ENCODE measurements at places on chromosomes 3 and 15.
A peak's percentile ranks its signal among the peaks of the same experiment; 100 is the strongest.

DNA sequence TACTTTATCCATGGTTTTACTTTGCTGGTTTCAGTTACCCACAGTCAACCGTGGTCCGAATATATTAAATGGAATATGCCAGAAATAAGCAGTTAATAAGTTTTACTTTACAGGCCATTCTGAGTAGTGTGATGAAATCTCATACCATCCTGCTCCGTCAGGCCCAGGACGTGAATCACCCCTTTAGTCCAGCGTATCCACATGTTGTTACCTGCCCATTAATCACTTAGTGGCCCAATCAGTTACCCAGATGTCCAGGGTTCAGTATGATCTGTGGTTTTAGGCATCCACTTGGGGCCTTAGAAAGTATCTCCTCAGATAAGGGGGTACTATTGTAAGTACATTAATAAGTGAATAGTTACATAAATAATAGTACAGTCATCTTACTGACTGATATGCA is 88.0 kb downstream of the TTBK2 start:
- no peak for DNase-seq

- DNase-seq, result no peak
These were observed 30.1 kb upstream of the TFRC start for GRCh38 chr3:196111939-196112386.

GRCh38 chr15:42315521-42315920 is 42.3 kb upstream of the TMEM87A start:
- no peak for DNase-seq

- no peak for DNase-seq
These were observed 102.8 kb downstream of the RFTN1 start for GRCh38 chr3:16410659-16411058.

GRCh38 chr15:73757571-73757970 is 4.4 kb upstream of the INSYN1 start:
- no peak for DNase-seq

- DNase-seq, result no peak
These were observed 83.7 kb downstream of the PLXNA1 start for GRCh38 chr3:127066635-127067034.

GRCh38 chr15:42215913-42216829 is 8.1 kb upstream of the VPS39 start:
- no peak for DNase-seq

- no peak for DNase-seq
These were observed 115.2 kb upstream of the PDZRN3 start for GRCh38 chr3:73739791-73740453.

- DNase-seq, result no peak
These were observed 30.1 kb upstream of the TIMP4 start for GRCh38 chr3:12188681-12189287.

DNA sequence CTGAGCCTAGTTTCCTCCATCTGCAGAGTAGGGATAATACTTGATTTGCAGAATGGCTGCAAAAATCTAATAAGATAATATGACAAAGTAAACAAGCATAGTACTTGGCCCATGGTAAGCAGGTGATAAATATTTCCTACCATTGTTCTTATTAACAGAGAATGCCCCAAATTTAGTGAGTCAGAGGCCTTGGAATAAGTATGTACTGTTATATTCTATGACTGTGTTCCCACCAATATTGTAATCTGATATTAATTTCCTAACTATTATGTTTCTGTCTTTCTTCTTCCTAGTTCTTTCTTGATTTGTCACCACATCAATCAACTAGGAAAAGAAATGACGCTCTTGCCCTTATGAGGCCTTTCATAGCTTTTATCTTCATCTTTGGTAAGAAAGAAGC is 178.4 kb upstream of the SLC2A2 start:
- no peak for DNase-seq

GRCh38 chr15:69305933-69306568 is 7.3 kb downstream of the PAQR5 start:
- DNase-seq, result no peak

DNA sequence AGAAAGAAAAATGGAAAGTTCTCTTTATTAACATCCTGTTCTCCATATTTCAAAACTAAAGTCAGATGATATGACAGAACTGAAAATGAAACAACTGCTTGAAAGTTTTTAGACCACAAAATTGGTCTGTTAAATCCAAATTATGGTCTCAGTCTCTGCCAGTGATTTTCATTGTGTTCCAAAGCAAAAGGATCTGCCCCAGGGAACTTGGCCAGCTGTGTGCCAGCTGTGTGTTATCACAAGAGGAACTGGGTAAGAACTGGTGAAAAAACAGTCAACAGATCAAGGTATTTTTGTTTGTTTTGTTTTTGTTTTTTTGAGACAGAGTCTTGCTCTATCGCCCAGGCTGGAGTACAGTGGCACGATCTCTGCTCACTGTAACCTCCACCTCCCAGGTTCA is 323.3 kb downstream of the CTNNB1 start:
- no peak for DNase-seq

GRCh38 chr3:16601537-16602005 is 3.7 kb downstream of the DAZL start:
- no peak for DNase-seq

DNA sequence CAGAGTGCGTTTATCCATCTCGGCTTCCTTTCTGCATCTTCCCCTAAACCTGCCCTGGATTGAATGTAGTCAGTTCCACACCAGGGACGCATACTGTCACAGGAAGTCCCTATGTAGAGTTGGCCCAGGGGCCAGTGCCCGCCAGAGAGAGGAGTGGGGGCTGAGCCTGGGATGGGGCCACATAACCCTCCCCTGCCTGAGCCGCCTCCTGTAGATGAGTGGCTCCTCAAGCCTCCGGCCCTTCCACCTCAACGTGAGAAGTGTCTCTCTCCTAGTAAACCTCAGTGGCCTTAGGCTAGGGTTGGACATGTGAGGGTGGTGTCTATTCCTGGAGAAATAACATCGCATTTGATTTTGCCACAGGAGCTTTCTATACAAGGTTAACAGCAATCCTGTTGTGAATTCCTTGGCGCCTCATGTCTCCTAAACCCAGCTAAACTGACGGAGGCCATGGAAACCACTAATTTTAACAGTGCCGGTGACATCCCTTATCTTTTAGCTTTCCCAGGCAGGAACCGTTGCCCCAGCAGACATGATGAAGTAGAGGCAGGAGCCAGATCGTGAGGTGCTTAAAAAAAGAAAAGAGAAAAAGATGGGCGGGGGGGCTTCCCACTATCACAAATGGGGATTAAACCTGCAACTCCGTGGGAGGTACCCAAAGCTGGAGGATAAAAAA is 171.1 kb downstream of the CHDH start:
- DNase-seq, result no peak

DNA sequence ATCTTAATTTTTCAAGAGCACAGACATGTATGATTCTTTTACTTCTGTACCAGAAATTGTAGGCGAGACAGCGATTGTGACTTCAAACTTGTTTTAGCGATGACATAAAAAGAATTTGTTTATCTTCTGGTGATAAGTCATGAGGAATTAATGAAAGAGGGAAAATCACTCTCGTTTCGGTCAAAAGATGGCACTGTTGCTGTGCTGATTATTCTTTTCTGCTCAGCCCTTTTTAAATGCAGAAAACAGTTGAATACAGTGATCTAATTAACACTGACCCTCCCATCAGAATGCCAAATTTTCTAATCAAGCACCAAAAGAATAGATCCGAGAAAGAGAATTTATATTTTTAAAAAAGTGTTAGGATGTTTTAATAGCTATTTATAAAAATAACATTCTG is 52.6 kb downstream of the NSUN3 start:
- DNase-seq, result no peak

DNA sequence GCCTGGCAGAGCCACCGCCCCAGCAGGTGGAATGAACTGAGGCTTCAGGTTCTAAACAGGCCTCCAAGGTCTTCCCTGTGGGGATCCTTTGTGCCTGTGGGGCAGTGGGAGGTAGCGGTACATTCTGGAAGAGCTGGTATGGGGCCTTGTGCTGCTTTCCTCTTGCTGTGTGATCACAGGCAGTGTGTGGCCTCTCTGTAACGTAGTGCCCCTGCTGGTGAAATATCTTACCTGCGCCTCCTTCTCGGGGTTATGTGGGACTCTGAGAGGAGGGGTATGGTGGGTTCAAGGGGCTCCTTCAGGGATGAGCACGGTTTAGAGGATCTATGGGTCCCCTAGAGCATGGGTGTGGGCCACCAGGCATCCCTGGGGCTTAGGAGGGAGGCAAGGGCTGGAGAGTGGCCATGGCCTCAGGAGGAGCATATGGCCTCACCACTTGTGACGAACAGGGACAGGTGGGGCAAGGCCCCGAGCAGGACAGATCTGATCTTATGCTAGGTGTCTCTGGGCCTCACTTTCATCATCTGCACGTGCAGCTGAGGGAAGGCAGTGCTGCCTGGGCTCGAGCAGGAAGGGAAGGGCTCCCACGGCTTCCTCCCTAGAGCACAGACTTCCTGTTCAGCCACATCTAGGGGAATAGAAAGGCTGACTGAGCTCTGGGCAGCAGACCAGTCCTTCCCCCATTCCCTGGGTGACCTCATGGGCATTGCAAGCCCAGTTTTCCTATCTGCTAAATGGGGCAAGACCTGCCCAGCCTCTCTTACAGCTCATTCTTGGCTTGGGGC is 1.9 kb upstream of the ALS2CL start:
- DNase-seq, result no peak

GRCh38 chr3:54518011-54518675 is 395.8 kb downstream of the CACNA2D3 start:
- DNase-seq, result no peak

- no peak for DNase-seq
These were observed 31.2 kb downstream of the RAB11A start for GRCh38 chr15:65900488-65900887.

- DNase-seq, result no peak
These were observed 60.3 kb downstream of the B3GNT5 start for GRCh38 chr3:183313351-183313750.

GRCh38 chr3:151446002-151446340 is 14.9 kb downstream of the IGSF10 start:
- no peak for DNase-seq

DNA sequence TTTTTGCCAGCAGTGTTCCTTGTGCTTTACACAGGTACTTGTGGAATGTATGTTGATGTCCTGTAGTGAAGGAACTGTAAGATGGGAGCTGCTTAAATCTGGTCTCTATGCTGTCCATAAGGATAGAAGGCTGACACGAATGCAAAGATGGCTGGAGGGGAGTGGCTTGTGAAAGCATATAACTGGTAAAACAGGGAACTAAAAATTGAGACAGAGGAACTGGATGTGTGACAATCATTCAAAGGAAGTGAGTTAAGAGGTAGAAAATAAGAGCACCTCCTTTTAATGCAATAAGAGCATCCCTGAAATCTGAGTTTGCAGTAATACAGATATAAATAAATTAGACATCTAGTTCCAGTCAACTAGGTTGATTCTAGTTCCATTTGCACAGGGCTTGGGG is 35.2 kb downstream of the RNF13 start:
- no peak for DNase-seq

GRCh38 chr15:61119556-61119955 is 109.5 kb downstream of the RORA start:
- DNase-seq, result peak; percentile 7

DNA sequence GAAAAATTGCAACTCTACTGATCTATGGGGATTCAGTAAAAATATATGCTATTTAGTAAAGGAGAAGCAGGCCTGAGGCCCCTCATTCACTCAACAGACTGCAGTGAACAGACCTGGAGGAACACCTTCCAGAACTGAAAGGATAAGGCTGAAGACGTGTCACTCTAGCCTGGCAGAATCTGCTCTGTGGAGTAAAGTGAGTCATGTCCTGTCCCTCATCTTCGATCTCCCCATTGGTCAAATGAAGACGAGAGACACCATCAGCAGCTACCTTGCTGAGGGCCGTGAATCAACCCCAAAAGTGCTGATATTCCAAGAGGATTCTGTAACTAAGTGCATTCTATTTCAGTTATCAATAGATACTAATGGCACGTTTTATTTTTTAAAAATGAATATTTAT is 359.7 kb downstream of the FGF12 start:
- no peak for DNase-seq

DNA sequence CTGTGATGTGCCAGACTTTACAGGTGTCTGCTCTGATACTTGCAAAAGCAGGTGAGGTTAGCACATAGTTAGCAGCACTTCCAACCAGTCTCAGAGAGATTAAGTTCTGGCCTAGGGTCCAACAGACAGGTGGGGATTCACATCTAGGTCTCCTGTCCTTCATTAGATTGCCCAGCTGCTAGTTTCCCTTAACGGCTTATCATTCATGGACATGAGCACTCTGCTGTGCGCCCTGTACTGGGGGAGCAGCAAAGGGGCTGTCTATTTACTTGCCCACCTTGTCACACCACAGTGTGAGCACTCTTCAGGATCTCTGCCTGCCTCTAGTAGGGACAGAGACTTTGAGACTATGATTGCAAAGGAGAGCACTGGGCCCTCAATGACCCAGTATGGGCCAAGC is 8.7 kb downstream of the SPSB4 start:
- DNase-seq, result no peak

DNA sequence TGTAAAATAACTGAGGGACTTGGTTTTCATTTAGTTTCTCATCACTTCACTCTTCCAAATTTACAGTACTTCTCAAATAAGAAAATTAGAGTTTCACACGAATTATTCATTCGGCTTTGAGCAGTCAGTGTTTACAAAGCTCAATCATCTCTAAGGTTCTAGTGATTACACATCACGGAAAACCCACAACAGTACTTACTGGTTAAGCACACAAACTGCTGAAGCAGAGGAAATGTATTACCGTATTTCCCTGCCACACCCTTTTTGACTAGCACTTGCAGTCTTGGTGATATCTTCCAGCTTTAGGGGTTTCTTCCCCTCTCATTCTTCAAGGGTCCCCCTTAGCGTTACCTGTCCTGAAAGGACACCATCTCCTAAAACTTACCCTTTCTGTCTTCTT is 164.8 kb upstream of the CDIN1 start:
- DNase-seq, result no peak

DNA sequence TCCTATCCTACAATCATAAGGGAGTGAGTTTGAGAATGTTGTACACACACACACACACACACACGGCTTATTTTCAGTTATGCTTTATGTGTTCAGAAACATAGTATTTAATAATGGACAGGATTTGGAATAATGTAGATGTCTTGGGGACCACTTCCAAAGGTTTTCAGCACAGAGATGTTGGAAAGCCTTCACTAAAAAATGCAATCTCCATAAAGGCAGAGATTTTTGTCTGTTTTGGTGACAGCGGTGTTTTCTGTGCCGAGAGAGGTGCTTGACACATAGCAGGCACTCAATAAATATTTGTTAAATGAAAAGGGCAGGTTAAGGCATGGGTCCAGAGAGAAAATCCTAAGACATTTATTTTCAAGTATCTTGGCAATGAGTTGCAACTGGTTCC is 428.2 kb upstream of the RGMA start:
- no peak for DNase-seq

DNA sequence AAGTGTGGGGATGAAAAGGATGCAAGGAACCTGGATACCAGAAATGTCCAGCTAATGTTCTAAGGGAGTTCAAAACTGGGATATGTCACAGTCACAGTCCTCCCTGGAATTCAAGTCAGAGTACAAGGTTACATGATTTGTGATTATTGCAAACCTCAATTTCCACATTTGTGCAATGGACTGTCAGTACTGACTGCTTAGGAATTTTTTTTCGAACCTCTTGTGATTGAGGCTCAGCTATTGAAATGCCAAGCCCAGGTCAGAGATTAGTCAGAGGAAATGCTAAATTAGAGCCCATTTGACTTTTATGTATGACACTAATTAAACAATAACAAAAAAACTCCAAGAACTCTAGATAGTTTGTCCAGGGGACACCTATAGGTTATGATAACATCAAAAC is 210.2 kb downstream of the THSD4 start:
- no peak for DNase-seq
